ENCODE measurements at places on chromosomes 1 and 21.

DNA sequence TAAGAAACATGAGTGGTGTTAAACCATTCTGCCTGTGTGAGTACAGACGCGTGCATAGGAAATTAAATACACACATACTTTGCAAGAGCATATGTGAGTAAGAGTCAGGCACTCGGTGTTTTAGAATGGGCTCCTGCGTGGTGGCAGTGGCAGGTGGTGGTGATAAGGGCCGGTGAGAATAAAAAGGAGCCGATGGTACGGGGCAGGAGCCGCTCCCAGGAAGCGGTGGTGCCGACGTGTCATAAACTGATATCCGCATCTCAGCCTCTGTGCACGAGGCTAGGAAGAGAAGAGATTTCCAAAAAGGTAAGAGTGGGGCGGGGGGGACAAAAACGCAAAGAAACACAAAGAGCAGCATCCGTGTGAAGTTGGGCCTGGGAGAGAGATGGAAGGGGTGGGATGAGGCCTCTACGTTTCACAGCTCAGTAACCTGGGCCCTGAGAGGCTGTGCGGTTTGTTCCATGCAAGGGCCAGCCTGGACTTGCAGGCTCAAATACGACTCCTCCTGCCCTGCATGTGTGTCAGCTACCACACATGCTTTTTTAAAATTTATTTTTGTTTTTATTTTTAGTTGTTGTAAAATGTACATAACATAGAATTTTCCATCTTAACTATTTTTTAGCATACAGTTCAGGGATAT is 127.7 kb upstream of the COL6A1 start:
- no peak for DNase-seq

GRCh38 chr1:117825414-117825813 is 104.0 kb downstream of the GDAP2 start:
- DNase-seq, result no peak

- DNase-seq, result no peak
Observed at GRCh38 chr21:33492571-33492970, 1.1 kb upstream of the DNAJC28 start.

DNA sequence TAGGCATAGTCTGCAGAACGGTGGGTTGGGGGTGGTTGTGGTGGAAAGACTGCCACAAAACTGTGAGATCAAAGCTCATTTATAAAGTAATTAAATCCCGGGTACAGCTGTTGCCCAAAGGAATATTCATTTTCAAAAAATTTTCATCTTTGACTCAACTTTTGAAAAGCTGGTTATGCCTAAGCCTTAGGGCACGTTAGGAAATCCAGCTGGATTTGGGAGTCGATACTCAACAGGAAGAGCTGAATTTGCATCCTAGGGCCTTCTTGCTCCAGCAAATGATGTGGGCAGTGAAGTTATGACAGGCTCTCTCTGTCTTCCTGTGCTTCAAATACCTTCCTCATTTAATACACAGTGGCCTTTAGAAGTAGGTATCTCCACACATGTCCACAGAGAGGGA is 31.7 kb downstream of the ZP4 start:
- DNase-seq, result no peak

GRCh38 chr1:43835082-43836021 is 98.2 kb upstream of the ARTN start:
- DNase-seq, result peak; percentile 15

- DNase-seq, result no peak
Observed at GRCh38 chr1:32948390-32948722, 16.3 kb downstream of the RNF19B start.

DNA sequence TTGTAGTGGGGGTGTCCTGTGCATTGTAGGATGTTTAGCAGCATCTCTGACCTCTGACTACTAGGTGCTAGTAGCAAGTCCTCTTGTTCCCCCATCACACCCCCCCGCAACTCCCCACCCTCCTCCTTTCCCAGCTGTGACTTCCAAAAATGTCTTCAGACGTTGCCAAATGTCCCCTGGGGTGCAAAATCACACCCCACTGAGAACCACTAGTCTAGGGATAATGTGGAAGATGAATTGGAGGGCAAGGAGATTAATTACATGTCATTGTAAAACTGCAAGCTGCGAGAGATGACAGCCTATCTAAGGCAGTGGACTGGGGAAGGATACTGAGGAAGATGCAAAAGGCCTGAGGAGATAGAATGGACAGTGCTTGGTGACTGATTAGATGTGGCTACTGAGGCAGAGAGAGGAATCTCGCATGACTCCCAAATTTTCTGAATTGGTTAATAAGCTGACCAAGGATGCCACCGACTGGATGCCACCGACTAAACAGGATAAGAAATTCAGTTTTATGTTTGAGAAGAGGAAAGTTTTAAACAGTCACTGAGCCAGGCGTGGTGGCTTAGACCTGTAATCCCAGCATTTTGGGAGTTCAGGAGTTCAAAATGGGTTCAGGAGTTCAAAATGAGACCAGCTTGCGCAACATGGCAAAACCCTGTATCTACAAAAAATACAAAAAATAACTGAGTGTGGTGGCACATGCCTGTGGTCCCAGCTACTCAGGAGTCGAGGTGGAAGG is 3.1 kb upstream of the JAK1 start:
- no peak for DNase-seq

DNA sequence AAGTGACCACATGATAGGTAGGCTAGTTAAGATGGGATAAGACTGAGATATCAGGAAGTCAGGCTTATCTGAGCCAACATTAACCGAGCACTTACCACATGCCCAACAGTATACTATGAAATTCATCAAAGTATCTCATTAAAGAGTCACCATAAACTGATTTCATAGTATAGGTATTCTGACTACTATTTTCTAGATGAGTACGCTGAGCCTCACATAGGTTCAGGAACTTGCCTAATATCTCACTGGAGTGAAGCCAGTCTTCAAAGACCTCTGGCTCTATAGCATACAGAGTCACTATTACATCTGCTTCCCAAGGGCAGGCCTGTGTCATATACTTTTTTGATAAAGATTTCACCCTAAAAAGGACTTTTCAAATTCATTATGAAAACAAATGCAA is 115.6 kb upstream of the NGF start:
- DNase-seq, result no peak

DNA sequence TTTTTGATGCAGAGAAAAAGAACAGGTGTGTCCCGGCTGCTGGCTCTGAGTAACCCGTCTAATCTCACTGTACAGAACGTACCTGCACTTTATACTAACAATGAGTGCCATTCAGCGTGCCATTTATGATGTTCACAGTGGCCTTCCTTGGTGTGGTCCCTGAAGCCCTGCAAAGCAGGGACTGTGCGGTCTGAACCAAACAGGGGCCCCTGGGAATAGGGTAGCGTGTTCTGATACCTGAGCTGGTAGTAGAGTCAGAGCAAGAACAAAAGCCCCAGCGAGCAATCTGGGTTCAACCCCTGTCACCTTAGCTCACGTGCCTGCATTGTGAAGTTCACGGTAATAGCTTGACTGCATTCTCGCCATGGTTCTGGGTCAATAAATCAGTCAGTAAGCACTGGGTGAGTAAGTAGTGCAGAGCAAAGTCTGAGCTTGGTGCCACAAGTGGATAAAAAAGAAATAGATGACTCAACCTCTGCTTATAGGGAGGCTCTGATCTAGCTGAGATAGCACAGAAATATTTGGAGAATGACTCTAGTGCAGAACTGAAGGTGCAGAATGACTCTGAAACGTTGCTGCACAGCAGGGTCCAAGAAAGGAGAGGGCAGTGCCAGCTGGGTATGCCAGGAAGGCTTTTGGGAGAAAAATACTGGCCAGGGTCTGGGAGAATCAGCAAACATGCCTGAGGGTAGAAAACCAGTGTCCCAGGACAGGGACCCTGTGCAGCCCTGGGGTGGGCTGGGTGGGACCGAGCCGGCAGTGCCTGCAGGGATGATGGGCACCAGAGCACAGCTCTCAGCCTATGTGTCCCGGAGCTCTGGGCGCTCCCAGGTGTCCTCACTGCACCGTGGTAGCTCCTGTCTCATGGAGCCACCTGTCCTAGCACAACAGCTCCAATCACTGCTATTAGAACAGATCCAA is 125.9 kb downstream of the RHOU start:
- no peak for DNase-seq

GRCh38 chr1:40299366-40300248 is 17.5 kb downstream of the COL9A2 start:
- no peak for DNase-seq

GRCh38 chr1:230152999-230153398 is 86.0 kb downstream of the GALNT2 start:
- no peak for DNase-seq

- DNase-seq, result no peak
Observed at GRCh38 chr1:236460103-236460502, 63.7 kb upstream of the LGALS8 start.

DNA sequence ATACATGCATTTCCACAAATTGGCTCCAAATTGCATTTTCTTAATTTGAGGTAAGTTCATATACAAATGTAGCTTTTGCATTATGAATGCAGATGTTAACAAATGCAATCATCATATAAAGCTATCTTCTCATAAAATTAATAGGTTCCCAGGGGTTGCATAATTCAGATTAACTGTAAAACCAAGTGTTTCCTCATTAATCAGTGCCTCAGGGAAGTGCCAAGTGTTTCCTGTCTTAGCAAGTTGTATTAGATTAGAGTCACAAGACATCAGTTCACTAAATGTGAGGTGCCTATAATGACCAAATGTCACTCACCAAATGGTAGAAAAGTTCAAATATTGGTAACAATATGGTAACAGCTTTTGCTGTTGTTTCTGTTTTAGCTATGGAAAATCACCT is 140.8 kb downstream of the PTGER3 start:
- no peak for DNase-seq

Measured in stimulated activated naive CD8-positive, alpha-beta T cell treated with anti-CD3 and anti-CD28 coated beads, Interleukin-15, Interleukin-2, amounts not matched to agents 100 U/mL and 50 U/mL, for 24 hours (primary cell).